ENCODE measurements at places on chromosomes 7 and 10. TPM values are rescaled to one million over a fixed set of nuclear protein-coding genes. Genes with fewer than 3 reads are reported as not detected.

- no peak for DNase-seq
Observed at GRCh38 chr7:47383072-47383471, 198.8 kb downstream of the TNS3 start.

DNA sequence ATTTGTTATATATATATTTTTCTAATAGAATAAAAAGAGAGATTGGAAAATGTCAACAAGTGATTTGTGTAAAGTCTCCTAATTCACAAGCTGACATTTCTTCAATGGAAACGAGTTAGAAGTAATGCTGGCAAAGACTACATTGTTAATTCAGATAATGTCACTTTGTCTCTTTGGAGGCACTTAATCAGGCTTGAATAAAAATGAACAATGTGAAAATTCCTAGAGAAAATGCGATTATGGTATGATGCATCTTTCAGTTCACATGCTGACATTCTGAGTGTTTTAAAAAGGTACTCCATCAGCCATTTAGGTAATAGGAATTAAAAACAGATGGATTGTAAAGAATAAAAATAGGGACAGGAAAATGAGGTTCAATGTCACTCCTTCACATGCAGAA lies 100.1 kb downstream of the SLC13A1 start:
- no peak for DNase-seq

DNA sequence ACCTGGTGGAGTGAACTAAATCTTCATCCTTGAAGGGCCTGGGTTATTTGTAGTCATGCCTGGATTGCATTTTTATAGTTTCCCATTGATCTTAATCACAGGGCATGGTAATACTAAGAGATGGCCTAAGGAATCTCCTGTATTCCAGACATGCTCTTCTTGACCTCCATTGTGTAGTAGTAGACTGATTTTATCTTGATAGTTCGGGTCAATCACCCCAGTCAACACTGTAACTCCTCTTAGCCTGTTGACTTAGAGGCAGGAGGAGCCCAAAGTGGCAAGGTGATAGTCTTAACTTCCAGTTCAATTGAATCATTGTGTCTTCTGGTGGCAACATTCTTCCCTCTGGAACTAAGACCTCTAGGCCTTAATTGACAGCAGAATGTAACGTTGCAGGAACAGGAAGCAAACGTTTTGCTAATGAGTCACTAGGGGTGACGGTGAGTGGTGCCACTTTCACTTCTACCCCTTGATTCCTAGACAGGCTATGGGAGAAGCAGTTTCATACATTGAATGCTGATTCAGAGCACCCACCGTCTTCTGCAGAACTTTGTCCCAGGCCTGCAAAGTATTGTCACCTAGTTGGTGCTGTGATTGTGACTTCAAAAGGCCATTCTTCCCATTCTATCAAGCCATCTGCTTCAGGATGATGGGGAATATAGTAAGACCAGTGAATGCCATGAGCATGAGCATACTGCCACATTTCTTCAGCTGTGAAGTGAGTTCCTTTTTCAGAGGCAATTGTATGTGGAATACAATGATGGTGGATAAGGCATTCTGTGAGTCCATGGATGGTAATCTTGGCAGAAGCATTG lies 24.0 kb upstream of the PAPSS2 start:
- DNase-seq = no peak

GRCh38 chr10:17116193-17116592 lies 13.4 kb downstream of the CUBN start:
- no peak for DNase-seq

DNA sequence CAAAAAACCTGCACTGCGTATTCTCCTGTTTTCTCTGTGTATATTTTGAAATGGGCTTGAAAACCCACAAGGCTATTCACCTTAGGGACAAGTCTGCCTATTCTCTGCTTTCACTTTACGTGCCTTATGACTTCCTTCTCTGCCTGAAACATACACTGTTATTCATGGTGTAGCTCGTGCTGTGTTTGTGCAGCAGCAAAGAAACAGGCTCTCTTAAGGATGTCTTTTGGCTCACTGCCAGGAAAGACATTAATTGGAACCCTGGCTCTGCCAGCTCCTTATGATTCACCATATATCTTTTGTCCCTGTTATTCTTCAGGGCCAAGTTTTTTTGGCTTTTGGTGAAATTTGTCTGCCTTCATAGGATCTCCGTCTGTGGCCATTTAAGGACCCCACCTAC lies 92.4 kb downstream of the TMEM106B start:
- no peak for DNase-seq

DNA sequence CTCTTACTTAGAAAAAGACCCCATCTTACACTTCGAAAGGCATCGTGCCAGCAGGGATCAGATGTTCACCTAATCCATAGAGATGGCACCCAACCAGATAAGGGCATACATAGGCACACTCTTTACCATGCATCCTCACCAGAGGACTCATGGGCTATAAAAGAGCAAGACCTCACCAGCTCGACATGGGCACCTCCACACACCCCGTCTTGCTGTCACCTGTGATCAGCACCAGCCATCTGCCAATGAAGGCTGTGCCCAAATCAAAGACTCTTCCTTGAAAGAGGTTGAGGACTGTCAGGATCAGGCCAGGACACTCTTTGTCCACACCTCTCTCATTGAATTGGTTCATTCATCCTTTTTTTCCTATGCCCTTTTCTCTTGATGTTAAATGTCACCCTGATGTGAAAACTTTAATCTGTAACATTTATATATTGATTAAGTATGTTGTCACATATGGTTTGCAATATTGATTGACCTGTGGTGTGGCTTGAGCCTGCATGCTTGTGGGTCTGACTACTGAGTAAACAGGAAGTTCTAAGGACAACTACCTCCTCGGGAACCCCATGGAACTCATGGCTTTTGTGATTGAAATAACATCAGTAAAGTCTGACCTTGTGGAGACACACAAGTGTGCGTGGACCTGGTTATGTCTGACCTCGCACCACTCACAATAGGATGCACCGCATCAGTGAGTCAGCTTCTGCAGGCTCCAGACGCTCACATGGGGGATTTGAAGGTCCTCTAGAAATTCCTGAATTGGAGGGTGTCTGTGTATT lies 75.5 kb downstream of the HTR5A start:
- DNase-seq = no peak

- DNase-seq = no peak
Observed at GRCh38 chr10:129517680-129518057, 50.6 kb downstream of the MGMT start.

DNA sequence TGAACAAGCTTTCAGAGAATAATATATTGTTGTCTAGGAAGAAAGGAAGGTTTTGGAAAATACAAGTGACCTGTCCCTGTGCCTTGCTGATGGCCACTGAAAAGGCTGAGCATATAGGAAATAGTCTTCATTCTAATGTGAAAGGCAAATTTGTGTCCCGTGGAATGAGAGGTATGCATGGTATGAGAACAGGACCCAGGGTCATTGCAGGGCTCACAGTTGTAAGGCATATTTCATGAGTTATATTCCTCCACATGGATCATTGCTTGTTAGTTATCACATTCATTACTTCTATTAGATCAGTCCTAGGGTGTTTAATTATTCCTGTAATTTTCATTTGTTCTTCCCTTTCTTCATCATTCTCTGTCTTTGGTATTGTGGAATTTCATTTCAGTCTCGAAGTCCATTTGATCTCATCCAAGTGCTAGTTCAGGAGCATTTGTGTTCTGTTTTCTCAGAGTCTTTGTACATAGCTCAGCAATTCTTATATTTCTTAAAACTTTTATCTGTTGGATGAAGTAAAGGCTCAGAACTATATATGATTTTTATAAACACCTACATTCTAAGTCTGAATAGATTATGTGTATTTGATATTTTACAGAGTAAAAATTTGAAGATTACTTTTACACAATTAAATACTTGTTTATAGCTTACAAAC lies 39.4 kb upstream of the ARHGAP21 start:
- DNase-seq = no peak

DNA sequence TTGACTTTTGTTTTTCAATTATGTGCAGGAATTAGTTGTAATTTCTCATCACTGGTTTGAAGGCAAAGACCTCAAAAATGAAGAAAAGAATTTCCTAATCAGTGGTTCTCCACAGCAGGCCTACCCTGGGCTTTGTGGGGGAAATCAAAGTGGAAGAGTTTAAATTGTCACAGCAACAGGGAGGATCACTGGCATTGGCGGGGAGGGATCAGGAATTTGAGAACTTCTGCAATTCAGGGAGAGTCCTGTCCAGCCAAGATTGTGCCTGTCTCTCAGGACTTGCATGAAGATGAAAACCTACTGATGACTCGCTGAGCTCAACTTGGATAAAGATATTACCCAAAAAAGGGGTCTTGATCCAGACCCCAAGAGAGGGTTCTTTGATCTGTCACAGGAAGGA lies 70.1 kb downstream of the HACD1 start:
- no peak for DNase-seq

DNA sequence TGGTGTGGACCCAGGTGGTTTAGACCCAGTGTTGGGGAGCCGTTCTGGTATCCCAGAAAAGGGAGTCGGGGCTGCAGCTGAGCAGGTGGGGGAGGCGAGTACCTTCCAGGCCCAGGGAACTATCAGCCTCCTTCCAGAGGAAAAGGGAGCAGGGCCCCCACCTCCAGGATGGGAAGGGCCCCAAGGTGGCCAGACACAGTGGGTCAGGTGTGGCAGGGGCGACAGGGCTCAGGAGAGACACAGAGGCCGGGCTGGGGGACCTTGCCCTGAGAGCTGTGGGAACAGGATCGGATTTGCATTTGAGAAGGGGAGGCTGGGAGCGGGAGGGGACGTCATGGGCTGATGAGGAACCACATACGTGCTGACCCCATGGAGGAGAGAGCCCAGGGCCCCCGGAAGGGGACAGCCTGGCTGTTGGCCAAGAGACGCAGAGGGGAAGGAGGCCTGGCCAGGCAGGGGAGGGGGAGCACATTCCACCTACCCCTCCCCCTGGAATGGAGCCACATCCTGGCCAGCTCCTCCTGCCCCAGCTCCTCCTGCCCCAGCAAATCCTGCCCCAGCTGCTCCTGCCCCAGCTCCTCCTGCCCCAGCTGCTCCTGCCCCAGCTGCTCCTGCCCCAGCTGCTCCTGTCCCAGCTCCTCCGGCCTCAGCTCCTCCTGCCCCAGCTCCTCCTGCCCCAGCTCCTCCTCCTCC lies 9.7 kb upstream of the TTYH3 start:
- no peak for DNase-seq

GRCh38 chr10:114575417-114576131 lies 82.5 kb downstream of the ABLIM1 start:
- no peak for DNase-seq

GRCh38 chr10:28391283-28391682 lies 88.4 kb upstream of the MPP7 start:
- DNase-seq = no peak

DNA sequence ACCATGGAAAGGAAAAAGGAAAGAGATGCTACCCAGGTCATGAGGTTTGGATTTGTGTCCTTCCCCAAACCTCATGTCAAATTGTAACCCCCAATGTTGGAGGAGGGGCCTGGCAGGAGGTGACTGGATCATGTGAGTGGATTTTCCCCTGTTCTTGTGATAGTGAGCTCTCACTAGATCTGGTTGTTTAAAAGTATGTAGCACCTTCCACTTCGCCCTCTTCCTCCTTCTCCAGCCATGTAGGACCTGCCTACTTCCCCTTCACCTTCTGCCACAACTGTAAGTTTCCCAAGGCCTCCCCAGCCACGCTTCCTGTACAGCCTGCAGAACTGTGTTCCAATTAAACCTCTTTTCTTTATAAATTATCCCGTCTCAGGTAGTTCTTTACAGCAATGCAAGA lies 113.9 kb downstream of the FAM107B start:
- DNase-seq = no peak

- no peak for DNase-seq
Observed at GRCh38 chr10:3067859-3068179, 471 bp downstream of the PFKP start.

DNA sequence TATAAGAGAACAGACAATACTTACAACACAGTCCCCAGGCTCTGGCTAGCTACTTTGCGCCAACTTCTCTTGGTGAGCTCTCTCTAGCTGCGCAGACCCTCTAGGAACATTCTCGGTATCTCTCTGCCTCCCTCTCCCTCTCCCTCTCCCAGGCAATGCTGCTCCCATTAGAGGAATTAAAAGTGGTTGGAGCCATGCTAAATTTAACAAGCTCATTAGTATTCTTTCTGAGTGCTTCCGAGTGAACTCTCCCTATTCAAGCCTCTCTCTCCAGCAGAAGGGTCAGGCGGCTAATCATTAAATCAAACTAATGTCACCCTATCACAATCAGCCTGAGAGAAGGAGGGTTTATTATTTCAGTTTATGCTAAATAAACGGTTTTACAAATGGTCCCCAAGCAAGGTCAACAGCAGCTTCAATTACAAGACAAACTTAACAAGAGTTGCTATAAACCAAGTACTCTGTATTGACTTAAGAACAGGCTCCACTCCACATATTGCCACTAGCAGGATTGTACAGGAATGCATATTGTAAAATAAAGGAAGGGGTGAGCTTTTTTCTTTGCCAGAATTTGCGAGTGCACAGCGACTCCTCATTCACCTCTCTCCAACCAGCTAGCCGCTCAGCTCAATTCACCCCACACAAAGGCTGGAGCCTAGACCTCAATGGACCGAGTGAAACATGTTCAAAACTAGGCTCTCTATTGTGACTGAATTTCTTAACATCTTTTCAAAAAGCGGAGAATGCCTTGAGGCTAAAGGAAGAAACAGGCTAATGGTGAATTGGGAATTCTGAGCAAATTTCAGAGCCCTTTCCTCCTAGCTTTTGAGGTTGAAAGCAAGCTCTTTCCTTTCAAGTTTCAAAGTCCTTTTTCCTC lies 84.4 kb downstream of the GLI3 start:
- no peak for DNase-seq

- no peak for DNase-seq
Observed at GRCh38 chr10:46546591-46547540, 9.6 kb downstream of the GPRIN2 start.

- DNase-seq = no peak
Observed at GRCh38 chr10:109976681-109977080, 31.1 kb upstream of the ADD3 start.

DNA sequence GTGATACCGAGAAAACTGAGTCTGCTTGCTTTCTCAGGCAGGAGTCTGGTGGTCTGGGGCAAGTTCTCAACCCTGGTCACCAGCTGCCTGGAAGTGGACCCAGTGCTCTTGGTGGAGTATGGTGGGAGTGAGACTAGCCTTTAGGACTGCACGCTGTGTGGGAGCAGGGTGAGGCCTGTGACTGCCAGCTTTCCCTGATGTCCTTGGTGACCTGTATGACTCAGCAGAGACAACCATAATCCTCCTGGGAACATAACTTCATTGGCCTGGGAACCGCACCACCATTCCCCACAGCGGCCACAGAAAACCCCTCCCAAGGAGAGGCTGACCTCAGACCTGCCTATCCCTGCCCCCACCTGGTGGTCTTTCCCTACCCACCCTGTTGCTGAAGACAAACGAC lies 139.5 kb upstream of the CHRM2 start:
- DNase-seq = no peak

TBXAS1 gene
- 19.0 TPM for total RNA-seq

CAV1 gene
- total RNA-seq = 196 TPM

CNTNAP2 gene
- total RNA-seq = not detected

TIMM23B gene
- total RNA-seq = 27.8 TPM

SEMA3D gene
- 4.8 TPM for total RNA-seq

KMT2E gene
- total RNA-seq = 141 TPM

HTRA1 gene
- total RNA-seq = 182 TPM

ITGB8 gene
- total RNA-seq = 606 TPM

PRKAR2B gene
- total RNA-seq = 49.0 TPM

Measured in tibial nerve (tissue), 4 donors.